ENCODE measurements at places on chromosomes 2 and 18. TPM values are rescaled to one million over a fixed set of nuclear protein-coding genes. Genes with fewer than 3 reads are reported as not detected.

Gene CABYR
- total RNA-seq: 6.7 TPM

Gene TNFRSF11A
- total RNA-seq: 0.12 TPM

Gene LRRTM4
- not detected for total RNA-seq

Gene PPM1G
- total RNA-seq: 47.4 TPM

Gene MOGAT1
- total RNA-seq: not detected

Gene BOK
- 20.3 TPM for total RNA-seq

Gene ADCYAP1
- not detected for total RNA-seq

Gene ALKAL2
- not detected for total RNA-seq

Gene SIX2
- 0.65 TPM for total RNA-seq

Gene RTKN
- 19.2 TPM for total RNA-seq

Gene RGPD4
- total RNA-seq: not detected

Gene KLHL29
- 1.5 TPM for total RNA-seq

Gene AGXT
- total RNA-seq: not detected

Gene SERPINB10
- not detected for total RNA-seq

Gene ZSWIM2
- 0.81 TPM for total RNA-seq

Gene LONRF2
- not detected for total RNA-seq

Gene DPP4
- 41.2 TPM for total RNA-seq

Gene TMEM169
- 1.8 TPM for total RNA-seq

Gene EDAR
- total RNA-seq: not detected

Gene C2orf78
- total RNA-seq: not detected

Gene GPR45
- total RNA-seq: not detected

Gene SNTG2
- total RNA-seq: not detected

Gene ALPI
- total RNA-seq: not detected
